ENCODE measurements at places on chromosomes 5 and 9.

- DNase-seq: no peak
Observed at GRCh38 chr5:99029172-99029571, 100.4 kb upstream of the CHD1 start.

GRCh38 chr9:135343837-135344522 lies 135.6 kb upstream of the PPP1R26 start:
- DNase-seq: no peak

- no peak for DNase-seq
Observed at GRCh38 chr9:79184831-79185230, 386.9 kb upstream of the TLE4 start.

DNA sequence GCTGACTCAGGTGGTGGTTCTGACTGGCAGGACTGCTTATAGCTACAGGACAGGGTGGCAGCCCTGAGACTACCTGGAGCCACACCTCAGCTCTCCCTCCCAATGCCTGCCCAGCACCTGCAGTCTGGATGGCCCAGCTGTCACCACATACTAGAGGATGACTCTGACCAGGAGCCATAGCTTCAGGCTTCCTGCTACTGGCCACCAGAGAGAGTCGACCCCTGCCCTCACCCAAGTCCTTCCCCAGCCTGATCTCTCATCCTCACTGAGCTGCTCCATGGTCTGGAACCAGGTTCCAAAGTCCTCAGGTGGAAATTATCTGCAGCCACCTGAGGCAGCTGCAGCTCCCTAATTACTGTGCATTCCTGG lies 25.6 kb upstream of the TDRD7 start:
- DNase-seq: no peak

DNA sequence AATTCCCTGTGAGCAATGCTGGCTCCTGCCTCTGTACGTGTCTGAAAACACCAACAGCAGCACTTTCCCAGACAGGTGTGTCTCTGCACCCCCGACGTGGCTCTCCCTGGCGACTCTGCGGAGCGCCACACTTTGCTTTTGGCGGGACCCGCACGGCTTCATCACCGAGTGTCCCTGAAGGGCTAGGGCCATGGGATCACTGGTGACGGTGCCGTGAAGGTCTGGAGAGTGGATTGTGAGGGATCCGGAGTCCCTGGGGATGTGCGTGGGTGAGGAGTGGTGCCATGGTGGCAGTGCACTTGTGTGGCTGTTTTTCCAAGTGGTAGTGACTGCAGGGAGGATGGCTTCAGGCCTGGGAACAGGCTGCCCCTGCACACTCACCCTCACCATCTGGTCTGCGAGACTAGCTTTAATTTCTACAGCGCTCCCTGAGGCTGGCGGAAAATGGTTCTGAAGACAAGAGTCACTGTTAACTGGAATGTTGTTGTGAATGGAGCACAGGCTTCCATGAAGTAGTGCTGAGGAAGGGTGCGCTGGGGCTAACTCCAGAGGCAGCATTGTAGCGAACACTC lies 3.2 kb downstream of the NKD2 start:
- DNase-seq: no peak

DNA sequence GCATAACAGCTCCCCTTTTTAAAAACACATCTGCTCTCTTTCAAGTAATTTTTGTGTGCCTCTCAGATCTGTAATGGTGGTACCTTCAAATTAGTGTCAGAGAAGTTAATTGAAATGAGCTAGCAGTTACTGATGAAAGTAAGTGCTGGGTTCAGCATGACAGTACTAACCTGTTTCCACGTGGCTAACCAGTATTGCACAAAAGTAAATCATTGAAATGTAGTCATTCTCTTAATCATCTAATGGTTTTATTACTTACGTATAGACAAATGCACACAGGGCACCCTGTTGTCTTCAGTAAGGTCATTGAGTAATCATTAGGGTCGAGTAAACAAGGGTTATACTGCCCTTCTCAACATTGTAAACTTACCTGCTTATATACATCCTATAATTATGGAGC lies 157.8 kb upstream of the PRR16 start:
- no peak for DNase-seq

- DNase-seq: no peak
Observed at GRCh38 chr9:91986248-91986647, 36.2 kb upstream of the ROR2 start.

- no peak for DNase-seq
Observed at GRCh38 chr9:6473151-6473550, 60.2 kb downstream of the UHRF2 start.

Data from esophagus squamous epithelium (tissue), 5 donors.